ENCODE measurements at places on chromosomes 11 and 22. TPM values are rescaled to one million over a fixed set of nuclear protein-coding genes. Genes with fewer than 3 reads are reported as not detected.

Gene ADAMTS15
- total RNA-seq = not detected

Gene IGSF22
- 3.7 TPM for total RNA-seq

GRCh38 chr11:130738611-130739010, 177.7 kb downstream of the SNX19 start:
- no peaks in the 10 kb centered on the region for H3K36me3 ChIP-seq
- DNase-seq = no peak
- no peaks in the 10 kb centered on the region for H3K4me1 ChIP-seq
- H3K27me3 ChIP-seq = no peaks in the 10 kb centered on the region
- no peak overlapping the region for H3K4me3 ChIP-seq

DNA sequence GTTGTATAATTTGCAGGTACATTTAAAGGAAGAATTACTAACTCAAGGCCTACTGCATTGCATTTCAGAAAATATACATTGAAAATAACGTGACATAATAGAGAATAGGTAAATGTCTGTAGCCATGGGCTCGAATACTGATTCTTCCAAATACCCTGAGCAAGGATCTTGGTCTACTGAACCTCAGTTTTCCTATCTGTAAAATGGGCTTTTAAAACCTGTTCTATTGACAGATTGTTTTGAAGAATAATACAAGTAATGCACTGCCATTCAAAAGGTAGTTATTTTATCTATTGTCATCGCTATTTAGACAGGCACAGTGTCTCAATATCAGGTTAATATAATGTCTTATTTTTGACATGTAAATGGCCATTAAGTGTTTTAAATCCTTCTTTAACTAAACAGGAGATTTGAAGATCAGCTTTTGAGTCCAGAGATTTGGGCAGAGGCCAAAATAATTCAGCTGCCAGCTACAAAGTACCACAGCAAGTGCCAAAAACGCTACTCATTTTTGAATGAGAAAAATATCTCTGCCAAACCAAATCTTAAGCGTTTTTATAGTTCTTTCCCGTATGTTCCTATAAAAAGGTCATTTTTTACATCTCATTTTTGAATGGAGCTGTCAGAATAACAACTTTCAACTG, 56.7 kb downstream of the CTSC start:
- no peaks in the 10 kb centered on the region for H3K4me1 ChIP-seq
- DNase-seq = no peak
- no peak overlapping the region for H3K27ac ChIP-seq
- no peaks in the 10 kb centered on the region for H3K36me3 ChIP-seq

Gene CDON
- 1.7 TPM for total RNA-seq

DNA sequence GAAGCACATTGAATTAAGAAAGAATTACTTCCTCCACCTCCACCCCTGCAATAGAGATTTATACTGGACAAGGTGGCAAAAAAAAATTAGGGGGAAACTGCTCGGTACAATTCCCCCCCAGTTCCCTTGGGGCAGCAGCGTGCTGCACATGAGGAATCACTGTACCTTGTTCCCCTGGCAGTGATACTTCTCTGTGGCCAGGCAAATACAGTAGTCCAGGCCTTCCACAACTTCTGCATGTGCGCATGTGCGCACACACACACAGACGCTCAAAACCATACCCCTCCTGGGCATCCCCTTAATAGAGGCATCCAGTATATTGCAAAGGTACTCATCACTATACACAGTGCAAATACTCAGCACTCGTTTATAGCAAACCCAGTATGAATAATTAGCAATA, 68.9 kb downstream of the ARFGAP2 start:
- H3K4me3 ChIP-seq = no peak overlapping the region
- DNase-seq = no peak
- no peaks in the 10 kb centered on the region for H3K36me3 ChIP-seq
- H3K4me1 ChIP-seq = no peaks in the 10 kb centered on the region

DNA sequence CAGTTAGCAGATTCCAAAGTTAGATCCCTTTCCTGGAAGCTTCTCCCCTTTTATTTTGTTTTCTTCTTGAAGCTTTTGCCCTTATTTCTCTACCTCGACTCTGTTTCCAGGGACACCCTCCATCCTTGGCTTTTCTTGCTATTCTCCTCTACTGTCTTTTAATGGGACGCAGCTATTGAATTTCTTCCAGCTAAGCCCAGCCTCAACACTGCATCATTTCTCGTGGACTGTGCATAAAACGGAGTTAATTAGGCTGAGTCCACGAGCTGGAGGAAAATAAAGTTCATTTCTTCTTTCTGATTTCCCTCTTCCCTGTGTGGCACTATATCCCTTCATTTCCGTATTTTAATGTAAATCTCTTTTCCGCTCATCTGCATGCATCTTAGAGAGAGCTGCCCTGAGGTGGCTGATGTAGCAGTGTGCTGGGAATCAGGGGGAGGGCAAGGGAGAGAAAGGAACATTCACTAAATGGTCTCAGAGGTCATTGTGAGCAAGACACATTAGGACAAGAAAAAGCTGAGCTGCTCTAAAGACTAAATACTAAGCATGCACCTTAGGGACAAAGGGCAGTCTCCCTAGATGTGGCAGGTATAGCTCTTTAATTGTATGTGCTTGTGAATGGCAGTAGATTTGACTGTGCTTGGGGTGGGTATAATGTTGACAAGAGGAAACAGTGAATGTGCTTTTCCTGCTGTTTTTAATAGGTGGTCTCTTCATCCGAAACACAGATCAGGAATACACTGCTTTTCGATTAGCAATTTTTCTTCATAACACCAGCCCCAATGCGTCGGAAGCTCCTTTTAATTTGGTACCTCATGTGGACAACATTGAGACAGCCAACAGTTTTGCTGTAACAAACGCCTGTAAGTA, 1.9 kb downstream of the GRIA4 start:
- DNase-seq = no peak
- H3K4me3 ChIP-seq = no peak overlapping the region
- H3K27ac ChIP-seq = no peak overlapping the region
- H3K27me3 ChIP-seq = peaks cover 4% of the 10 kb centered on the region
- H3K36me3 ChIP-seq = no peaks in the 10 kb centered on the region
- H3K4me1 ChIP-seq = no peaks in the 10 kb centered on the region

GRCh38 chr11:60866911-60867870, at the start of gene ZP1:
Gene ZP1, plus strand, starts transcription at chr11:60867542. Its CDS starts 20 bp downstream, at chr11:60867562.
- DNase-seq = no peak
- no peaks in the 10 kb centered on the region for H3K36me3 ChIP-seq
- no peak within 1 kb of the TSS for H3K27ac ChIP-seq
- no peaks in the 10 kb centered on the region for H3K27me3 ChIP-seq
- H3K4me1 ChIP-seq = peaks cover 25% of the 10 kb centered on the region
- no peak within 1 kb of the TSS for H3K4me3 ChIP-seq

DNA sequence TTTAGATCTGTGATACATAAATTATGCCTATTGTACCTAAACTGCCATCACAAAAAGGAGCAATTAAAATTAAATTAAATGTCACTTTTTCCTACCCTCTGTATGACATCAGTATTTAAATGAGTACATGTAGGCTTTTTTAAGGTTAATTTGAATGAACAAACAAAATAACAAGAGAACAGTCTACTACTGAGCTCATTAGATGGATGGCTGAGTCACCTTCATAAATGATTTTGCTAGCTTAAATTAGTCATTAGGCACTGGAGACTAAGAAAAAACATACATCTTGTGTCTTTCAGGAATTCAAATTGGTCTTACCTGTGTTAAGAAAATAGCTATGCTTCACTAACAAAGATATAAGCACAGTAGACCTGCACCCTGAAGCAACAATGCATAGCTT, 153.6 kb downstream of the RCN1 start:
- H3K27ac ChIP-seq = no peak overlapping the region
- H3K4me3 ChIP-seq = no peak overlapping the region
- no peaks in the 10 kb centered on the region for H3K27me3 ChIP-seq
- no peaks in the 10 kb centered on the region for H3K36me3 ChIP-seq
- no peak for DNase-seq

Gene MGAT3
- 0.23 TPM for total RNA-seq

GRCh38 chr11:44205352-44205751, 104.6 kb downstream of the ALX4 start:
- no peaks in the 10 kb centered on the region for H3K27me3 ChIP-seq
- H3K27ac ChIP-seq = no peak overlapping the region
- peaks cover 29% of the 10 kb centered on the region for H3K36me3 ChIP-seq
- no peaks in the 10 kb centered on the region for H3K4me1 ChIP-seq
- no peak overlapping the region for H3K4me3 ChIP-seq
- no peak for DNase-seq

Gene TIRAP
- 23.4 TPM for total RNA-seq

DNA sequence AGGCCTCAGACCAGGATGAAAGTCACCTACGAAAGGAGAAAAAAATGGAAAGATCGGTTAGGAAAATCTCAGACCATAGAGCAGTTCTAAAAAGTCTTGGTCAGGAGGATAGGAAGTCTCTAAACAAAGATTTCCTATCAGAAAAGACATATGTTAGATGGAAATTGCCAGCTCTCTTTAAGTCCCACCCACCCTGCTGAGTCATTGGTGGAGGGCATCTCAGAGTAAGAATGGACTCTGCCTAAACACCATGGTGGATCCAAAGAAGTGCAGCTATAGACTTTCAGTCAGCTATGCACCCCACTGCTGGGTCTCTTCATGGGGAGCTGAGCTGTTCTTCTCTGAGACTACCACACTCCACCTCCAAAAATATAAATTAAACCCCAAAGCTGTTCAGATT, 3.7 kb downstream of the OR8B2 start:
- no peak for DNase-seq
- H3K36me3 ChIP-seq = no peaks in the 10 kb centered on the region
- H3K27ac ChIP-seq = no peak overlapping the region
- no peak overlapping the region for H3K4me3 ChIP-seq

GRCh38 chr11:69089258-69089657, 40.5 kb downstream of the TPCN2 start:
- H3K4me3 ChIP-seq = no peak overlapping the region
- H3K4me1 ChIP-seq = peaks cover 4% of the 10 kb centered on the region
- no peaks in the 10 kb centered on the region for H3K27me3 ChIP-seq
- H3K27ac ChIP-seq = no peak overlapping the region

DNA sequence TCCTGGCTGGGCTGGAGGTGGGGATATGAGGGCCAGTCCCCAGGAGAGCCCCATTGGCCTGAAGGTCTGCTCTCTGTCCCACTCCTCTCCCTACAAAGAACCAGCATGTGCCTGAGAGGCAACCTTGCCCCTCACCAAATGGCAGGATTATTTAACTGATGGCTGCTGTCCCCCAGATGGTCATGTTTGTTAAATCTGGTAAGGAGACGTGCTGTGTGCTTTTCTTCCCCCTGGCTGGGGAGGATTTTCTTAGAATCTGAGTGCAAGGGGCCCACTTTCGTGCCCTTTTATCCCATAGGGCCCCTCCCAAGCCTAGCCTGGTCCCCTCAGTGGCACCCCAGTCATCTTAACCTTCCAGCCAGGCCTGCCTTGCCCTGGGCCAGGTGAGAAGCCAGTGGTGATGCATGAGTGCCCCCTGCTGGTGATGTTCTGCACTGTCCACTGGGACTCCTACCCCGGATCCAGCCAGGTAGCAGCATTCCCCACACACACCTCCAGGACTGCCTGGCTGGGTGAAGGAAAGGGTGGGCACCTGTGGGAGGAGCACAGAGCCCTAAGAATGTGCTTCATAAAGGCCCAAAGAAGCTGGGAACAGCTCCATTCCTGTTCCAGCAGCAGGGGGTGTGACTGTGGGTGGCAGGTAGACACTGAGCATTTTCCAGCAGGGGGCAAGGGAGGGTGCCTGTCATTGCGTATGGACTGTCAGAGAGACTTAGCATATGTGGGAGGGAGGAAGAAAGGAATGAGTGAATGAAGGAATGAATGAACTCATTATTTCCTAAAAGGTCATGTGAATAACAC, 28.9 kb downstream of the MFNG start:
- H3K27me3 ChIP-seq = peaks cover 2% of the 10 kb centered on the region
- DNase-seq = peak; percentile 81
- peaks cover 7% of the 10 kb centered on the region for H3K36me3 ChIP-seq
- H3K4me3 ChIP-seq = no peak overlapping the region
- H3K27ac ChIP-seq = no peak overlapping the region

DNA sequence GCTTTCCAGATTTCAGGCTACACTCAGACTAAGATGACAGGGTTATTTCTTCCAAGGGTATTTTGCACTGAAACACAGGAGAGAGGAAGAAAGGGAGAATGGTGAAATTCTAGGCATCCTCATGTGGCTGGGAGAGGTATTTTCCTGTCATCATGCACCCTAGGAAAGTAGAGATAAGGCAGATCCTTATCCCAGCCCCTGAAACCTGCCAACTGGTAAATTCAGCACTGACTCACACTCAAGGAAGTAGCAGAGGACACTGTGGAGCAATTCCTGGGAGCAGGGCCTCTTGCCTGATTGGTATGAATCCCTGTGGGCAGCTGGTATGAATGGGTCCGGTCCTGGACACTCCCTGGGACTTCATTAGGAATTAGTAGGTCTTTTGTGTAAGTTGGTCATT, 37.6 kb upstream of the SLC5A1 start:
- H3K27ac ChIP-seq = no peak overlapping the region
- no peak for DNase-seq
- H3K4me3 ChIP-seq = no peak overlapping the region
- peaks cover 6% of the 10 kb centered on the region for H3K27me3 ChIP-seq

Data from T-cell (primary cell).